CD4-positive, alpha-beta T cell treated with Interleukin-10 for 1 hour (primary cell): ENCODE measurements at places on chromosomes 6 and 20.

- DNase-seq, result no peak
Measured at GRCh38 chr20:12695937-12696336, 312.8 kb upstream of the SPTLC3 start.

- DNase-seq, result no peak
Measured at GRCh38 chr6:53627391-53628218, 38.0 kb downstream of the KLHL31 start.

GRCh38 chr6:81791756-81792155 lies 39.3 kb upstream of the TENT5A start:
- no peak for DNase-seq

GRCh38 chr20:47283411-47283810 lies 73.1 kb downstream of the ZMYND8 start:
- no peak for DNase-seq

DNA sequence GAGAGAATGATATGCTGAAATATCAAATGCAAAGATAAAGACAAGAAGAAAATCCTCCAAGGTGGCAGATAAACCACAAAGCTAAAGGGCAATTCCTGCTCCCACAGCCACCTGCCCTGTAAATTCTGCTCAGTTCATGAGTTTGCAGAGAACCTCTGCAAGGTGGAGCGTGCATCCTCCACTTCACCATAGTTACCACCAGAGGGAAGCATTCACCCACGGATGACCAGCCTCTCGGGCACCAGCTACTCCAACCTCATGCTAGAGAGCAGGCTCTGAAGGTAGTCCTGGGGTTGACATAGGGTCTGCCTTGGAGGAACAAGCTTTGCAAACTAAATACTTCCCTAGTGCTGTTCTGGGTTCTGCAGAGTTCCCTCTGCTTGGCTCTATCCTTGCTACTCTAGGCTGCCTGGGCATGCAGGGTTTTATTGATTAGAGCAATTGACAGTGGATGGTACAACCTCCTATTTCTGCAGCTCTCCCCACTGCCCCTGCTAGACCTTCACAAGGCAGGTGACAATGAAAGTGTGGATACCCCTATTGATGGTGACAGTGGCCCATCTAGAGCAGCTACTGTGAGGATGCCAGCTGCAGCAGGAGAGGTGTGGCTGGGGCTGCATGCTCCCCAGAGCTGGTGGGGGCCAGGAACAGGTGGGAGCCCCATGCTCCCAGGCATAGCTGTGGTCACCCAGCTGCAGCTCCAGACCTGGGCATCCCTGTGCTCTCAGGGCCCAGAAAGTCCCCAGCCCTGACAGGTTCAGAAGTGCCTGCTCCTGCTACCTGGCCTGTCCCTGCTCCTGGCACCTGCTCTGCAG lies 51.1 kb downstream of the GGTLC1 start:
- DNase-seq, result peak; percentile 77

DNA sequence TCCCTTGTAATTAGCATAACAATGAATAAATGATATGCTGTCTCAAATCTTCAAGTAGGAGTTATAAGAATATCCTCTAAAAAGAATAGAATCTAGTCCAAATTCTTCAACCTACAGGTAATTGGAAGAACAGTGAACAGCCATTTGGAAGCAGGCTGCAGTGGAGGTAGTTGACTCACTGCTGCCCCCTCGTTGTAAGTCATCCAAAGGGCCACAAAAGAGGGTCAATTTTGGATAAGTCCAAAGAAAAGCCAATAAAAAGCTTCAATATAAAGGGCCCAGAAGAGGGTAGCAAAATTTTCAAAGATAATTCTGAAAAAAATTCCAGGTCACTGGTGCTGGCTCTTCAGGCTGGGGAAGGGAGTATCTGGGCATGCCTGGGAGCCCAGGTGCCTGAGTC lies 60.8 kb upstream of the SSTR4 start:
- DNase-seq, result no peak

GRCh38 chr6:130046671-130047070 lies 28.3 kb downstream of the L3MBTL3 start:
- DNase-seq, result no peak

- DNase-seq, result no peak
Measured at GRCh38 chr6:53263917-53264316, 84.8 kb downstream of the ELOVL5 start.

- no peak for DNase-seq
Measured at GRCh38 chr6:9140172-9140571, 704.8 kb upstream of the SLC35B3 start.

DNA sequence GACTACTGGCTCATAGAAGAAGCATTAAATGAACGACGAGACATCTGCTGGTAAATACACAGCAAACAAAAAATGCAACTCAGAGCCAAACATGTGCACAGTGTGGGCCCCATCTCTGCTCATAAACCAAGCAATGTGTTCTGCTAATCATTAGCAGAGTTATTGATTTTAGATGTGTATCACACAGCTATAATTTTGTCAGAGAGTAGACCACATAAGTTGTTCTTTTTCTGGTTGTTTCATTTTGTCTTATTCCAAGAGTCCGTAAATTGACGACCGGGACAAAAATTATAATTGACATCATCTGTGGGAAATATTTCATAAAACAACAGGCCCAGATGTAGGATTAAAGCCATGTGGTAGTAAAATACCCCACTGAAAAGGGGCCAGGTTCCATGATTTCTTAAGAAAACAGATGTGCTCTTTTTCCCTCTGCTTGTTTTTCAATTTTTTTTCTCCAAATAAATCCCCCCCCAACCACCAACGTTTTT lies 423.6 kb downstream of the HAO1 start:
- no peak for DNase-seq

DNA sequence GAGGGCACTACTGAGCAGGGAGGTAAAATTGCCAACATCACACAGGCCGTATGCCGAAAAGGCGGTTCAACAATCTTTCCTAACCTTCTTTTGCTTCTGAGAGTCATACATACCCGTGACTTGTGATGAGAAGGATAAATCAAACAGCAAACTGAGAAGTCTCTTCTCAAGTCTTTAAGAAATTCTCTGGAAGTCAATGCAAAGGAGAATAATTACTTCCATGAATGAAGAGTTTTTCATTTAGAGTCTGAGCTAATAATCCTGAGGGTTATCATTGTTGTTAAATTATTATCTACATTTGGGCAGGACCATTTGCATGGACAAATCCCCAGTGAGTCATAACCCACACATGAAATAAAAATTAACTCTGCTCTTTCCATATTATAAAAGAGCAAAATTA lies 22.4 kb upstream of the ILRUN start:
- no peak for DNase-seq

DNA sequence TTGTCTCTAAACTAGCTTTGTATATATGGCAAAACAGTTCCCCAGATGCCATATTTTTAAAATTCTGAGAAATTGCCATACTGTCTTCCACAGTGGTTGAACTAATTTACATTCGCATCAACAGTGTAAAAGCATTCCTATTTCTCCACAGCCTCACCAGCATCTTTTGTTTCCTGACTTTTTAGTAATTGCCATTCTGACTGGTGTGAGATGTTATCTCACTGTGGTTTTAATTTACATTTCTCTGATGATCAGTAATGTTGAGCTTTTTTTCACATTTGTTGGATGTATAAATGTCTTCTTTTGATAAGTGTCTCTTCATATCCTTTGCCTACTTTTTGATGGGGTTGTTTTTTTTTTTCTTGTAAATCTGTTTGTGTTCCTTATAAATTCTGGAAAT lies 1222.7 kb upstream of the CITED2 start:
- no peak for DNase-seq

DNA sequence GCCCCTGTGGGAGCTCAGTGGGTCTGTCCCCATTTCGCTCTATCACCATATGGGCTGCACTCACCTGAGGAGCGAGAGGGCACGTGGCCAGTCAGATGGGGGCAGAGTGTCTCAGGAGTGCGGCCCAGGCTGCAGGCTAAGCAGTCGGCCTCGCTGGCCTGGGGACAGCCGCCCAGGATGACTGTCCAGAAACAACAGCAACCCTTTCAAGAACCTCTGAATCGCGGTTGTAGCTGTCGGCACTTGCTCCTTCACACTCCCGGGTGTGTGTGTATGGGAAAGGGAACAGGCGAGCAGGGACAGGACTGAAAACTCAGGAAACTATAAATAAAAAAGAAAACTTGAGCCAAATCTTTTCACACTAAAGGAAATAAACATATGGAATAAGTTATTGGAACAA lies 63.1 kb downstream of the TFAP2A start:
- no peak for DNase-seq

- DNase-seq, result no peak
Measured at GRCh38 chr6:153145591-153145990, 14.5 kb upstream of the RGS17 start.

DNA sequence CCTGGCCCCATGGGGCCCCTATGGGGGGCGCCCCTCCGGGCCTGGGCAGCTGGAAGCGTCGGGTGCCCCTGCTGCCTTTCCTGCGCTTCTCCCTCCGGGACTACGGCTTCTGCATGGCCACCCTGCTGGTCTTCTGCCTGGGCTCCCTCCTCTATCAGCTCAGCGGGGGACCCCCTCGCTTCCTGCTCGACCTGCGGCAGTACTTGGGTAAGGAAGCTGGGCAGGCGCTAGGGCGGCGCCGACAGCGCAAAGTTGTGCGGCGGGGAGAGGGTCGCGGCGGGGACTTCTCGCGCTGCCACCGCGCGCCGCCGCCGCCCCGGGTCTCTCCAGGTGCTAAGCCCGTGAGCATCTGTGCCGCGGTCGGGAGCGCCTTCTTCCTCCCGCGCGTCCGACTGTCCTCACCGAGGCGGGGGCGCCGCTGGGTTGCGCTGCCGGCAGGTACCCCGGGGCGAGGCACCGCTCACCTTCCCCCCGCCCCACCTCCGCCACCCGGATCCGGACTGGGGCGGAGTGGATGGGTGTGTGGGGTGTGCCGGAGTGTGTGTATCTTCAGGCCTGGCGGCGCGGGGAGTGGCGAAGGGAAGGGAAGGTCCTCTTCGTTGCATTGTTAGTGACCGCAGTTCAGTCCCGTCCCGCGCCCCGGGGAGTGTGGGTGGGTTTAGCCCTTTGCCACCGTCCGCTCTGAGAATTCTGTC lies 788 bp downstream of the UST start:
- DNase-seq, result peak; percentile 71

- no peak for DNase-seq
Measured at GRCh38 chr6:89605861-89606260, 32.7 kb downstream of the LYRM2 start.

GRCh38 chr20:2125474-2126112 lies 24.0 kb downstream of the STK35 start:
- no peak for DNase-seq

GRCh38 chr6:31622684-31623091 lies 2.2 kb downstream of the PRRC2A start:
- DNase-seq, result no peak

- DNase-seq, result no peak
Measured at GRCh38 chr6:89215391-89215790, 1.8 kb downstream of the GABRR1 start.

- DNase-seq, result peak; percentile 74
Measured at GRCh38 chr6:44253307-44254101, 3.8 kb downstream of the SLC35B2 start.

- DNase-seq, result no peak
Measured at GRCh38 chr6:5466281-5467136, 205.2 kb downstream of the FARS2 start.

DNA sequence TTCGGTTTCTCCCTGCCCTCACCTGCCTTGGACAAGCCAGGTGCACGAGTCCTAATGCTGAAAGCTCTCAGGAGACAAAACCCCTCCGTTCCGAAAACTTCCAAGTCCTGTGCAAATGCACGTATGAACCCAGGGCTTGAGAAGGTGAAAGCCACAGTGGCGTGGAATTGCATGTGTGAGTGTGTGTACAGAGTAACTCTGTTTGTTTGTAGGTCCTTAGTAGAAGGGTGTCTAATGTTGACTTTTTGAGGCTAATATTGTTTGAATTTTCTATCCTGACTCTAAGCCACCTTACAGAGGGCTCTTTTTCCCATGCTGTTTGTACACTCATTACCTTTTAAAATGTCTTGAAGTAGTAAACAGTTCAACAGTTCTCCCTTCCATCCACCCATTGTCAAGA lies 129.1 kb downstream of the FOXA2 start:
- no peak for DNase-seq

DNA sequence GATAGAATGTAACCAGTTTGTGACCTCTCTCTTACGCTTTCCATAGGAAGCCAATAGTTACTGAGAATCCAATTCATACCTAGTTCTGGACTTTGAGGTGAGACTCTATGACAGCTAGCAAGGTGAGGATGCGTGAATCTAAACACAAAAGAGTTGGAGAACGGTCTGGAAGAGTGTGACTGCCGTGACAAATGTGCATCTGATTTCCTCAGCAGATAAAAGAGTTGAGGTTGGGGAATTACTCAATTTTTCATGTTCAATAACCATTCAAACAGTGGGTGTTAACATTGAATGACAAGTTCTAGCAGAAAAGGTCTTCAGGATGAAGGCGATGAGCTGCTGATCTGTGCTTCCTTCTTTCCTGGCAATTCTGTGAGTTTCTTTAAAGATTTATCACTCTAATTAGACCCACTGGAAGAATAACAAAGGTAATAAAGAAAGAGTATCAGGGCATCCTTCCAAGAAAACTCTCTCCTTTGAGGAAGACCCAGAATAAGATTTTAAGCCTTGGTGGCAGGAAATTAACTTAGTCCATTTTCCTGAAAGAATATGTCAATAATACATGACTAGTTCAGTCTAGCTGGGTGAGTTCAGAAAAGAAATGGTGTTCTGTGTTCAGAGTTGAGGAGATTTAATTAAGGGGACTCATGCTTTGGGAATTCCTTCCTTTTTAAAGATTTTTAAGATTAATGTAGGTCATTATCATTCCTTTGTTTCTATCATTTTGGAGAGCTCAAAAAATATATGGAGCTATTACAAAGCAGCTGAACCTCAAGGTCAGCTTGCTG lies 24.5 kb downstream of the KIF3B start:
- no peak for DNase-seq

- DNase-seq, result no peak
Measured at GRCh38 chr6:91708534-91708933, 1121.7 kb upstream of the MAP3K7 start.

- no peak for DNase-seq
Measured at GRCh38 chr20:1154691-1155090, 30.1 kb downstream of the TMEM74B start.

- DNase-seq, result peak; percentile 54
Measured at GRCh38 chr6:111482188-111482958, 645 bp downstream of the REV3L start.

DNA sequence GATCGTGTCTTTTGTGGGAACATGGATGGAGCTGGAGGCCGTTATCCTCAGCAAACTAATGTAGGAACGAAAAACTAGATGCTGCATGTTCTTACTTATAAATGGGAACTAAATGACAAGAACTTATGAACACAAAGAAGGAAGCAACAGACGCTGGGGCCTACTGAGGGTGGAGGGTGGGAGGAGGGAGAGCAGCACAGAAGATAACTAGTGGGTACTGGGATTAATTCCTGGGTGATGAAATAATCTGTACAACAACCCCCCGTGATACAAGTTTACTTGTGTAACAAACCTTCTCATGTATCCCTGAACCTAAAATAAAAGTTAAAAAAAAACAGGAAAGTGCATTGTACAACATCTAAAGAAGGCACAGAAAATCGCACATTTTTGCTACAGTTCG lies 59.0 kb upstream of the TMEM170B start:
- no peak for DNase-seq
